ENCODE measurements at places on chromosomes 1 and 21.

GRCh38 chr1:167171286-167171929 is 49.3 kb upstream of the POU2F1 start:
- no peak for DNase-seq

DNA sequence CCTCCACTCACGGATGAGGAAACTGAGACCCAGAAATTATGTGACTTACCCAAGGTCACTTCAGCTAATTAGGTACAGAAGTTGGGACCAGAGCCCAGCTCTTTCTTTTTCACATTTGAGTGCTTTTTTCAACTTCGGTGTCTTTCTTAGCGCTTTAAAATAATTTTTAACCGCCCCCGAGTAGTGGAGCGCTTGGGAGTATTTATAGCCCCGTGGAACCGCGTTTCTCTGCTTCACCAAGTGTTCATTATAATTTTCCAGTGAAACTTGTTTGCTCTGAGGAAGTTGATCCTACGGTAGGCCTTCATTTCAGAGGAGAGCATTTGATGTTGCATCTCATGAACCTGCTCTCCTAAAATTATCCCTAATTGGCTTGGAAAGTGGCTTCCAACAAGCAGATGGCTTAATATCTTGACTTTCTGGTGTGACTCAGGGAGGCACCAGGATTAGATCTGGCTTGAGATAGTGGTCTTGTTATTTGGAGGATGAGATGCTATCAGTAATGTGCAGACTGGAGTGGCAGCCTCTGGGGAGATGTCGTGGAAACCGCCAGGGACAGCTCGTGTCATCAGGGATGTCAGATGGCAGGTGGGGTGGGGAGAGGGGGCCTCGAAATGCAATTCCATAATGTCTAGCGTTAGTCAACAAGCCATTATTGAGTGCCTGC is 321.3 kb downstream of the CAMTA1 start:
- DNase-seq, result no peak

DNA sequence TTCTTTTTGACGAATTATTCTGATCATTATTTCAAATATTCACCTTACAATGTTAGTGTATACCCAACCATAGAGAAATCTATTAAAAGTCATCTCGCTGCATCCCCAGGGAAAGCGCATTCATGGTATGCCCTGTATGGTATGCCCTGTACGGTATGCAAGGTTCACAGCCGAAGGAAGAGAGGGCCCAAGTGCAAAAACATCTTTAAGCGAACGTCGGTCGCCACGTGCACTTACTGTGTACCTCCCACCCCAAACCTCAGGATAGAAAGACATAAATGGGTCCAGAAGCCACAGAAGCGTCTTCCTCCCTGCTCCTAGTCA is 14.4 kb downstream of the HLX start:
- DNase-seq, result no peak

DNA sequence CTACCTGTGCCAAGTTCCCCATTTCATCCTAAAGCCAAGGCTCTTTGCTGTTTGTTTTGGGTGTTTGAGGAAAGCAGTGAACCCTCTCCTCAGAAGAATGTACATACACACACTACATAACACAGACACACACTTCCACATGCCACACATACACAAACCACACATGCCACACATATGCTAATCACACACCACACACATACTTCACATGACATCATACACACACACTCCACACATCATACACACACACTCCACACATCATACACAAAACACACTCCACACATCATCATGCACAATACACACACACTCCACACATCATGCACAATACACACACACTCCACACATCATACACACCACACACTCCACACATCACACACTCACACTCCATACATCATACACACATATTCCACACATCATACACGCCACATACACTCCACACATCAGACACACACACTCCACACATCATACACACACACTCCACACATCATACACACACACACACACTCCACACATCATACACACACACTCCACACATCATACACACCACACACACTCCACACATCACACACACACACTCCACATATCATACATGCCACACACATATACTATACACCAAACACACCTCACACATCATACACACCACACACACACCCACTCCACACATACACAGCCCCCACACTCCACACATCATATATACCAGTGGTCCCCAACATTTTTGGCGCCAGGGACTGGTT is 22.7 kb upstream of the ZNF436 start:
- no peak for DNase-seq

DNA sequence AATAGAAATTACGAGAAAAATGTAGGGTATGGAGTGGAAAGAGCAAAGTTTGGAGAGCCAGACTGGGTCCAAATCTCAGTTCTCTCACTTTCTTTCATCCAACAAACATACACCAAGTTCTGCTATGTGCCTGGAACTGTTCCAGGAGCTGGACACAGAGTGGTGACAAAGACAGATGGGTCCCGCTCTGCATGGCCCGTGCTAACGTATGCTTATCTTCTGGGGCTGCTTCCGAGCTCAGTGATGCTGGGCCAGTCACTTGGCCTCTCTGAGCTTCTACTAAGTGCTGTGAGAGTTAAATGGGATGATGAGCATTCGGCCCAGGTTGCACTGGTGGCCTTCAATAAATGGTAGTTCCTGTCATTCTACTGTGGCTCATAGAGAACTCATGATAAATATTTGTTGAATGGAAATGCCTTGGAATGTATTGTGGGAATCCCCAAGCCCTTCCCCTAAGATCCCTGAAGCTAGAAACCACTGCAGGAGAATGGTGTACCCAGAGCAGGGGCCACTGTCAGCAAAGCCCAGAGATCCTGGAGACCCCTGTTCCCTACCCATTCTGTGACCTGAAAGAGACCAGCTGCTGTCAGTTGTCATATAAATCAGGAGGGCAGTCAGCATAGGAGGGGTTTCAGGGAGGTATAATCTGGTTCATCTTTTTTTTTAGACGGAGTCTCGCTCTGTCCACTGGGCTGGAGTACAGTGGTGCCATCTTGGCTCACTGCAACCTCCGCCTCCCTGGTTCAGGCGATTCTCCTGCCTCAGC is 3.8 kb downstream of the LEMD1 start:
- no peak for DNase-seq

DNA sequence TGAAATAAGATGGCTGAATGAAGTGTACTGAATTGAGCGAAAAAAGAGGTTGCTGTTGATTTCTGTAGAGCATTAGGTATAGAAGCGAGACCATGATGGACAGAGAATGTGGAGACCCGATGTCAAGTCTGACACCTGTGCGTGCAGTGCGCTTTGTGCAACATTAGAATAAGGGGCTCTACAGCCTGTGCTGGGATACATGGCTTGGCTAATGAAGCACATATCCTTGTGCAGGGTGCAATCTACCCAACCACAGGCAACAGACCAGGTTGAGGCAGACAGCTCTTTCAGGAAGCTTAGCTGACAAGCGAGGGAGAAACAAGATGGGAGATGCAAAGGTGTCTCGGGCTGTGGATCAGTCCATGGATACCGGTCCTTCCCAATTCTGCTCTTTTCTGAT is 18.9 kb downstream of the GPA33 start:
- DNase-seq, result no peak

- DNase-seq, result no peak
Measured at GRCh38 chr1:214491468-214492146, 59.8 kb downstream of the PTPN14 start.

DNA sequence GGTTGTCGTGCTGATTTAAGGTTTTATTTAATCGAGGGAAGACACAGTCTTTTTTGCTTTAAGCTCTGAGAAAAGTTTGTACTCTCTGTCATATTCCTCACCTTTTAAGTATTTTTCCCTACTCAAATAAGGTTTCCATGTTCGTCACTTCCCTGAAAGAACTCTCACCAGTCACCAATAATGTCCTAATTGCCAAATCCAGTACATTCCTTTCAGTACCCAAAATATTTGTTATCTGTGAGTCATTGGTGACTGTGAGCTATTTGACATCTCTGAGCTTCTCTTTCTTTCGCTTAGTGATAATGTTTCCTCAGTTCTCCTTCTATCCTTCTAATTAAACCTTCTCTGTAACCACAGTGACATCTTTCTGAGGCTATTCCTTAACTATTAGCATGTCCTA is 874.2 kb upstream of the ADGRL2 start:
- no peak for DNase-seq

DNA sequence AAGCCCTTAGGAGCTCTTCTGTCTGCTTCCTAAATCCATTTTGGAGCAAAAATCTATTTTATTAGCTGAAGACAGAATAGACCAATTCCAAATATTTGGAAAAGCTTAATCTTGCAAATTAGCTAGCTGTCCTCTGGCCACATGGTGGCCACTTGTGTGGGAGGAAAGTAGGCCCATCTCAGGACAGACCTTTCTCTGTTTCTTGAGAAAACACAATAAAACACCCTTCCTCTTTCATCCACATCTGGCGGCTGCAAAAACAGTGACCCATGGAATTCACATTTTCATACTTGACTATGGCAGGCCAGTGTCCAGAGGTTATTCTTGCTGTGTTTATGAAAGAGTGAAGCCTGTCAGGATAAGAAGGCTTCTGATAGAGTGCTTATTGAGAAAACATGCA is 275.6 kb downstream of the PLPP3 start:
- DNase-seq, result no peak

DNA sequence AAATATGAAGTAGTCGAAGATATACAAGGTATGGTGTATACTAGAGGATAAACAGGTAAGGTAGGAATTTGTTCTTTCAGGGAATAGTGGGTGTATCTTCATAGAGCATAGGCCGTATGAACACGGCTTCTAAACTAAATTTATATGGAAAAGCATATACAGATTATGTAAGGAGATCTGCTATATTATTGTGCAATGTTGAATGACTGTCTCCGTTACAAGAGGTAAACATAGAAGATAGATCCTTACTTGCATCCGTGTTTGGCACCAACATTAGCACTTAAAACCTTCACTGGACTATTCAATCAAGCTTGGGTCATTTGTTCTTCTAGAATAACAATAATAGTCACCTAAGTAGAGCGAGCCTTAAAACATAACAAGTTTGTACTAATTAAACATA is 45.9 kb downstream of the CLEC20A start:
- no peak for DNase-seq
